ENCODE measurements at places on chromosomes 2 and 18. TPM values are rescaled to one million over a fixed set of nuclear protein-coding genes. Genes with fewer than 3 reads are reported as not detected.
A peak's percentile ranks its signal among the peaks of the same experiment; 100 is the strongest.

- DNase-seq = peak; percentile 86
Observed at GRCh38 chr2:88190808-88191721, 20.9 kb downstream of the THNSL2 start.

DNA sequence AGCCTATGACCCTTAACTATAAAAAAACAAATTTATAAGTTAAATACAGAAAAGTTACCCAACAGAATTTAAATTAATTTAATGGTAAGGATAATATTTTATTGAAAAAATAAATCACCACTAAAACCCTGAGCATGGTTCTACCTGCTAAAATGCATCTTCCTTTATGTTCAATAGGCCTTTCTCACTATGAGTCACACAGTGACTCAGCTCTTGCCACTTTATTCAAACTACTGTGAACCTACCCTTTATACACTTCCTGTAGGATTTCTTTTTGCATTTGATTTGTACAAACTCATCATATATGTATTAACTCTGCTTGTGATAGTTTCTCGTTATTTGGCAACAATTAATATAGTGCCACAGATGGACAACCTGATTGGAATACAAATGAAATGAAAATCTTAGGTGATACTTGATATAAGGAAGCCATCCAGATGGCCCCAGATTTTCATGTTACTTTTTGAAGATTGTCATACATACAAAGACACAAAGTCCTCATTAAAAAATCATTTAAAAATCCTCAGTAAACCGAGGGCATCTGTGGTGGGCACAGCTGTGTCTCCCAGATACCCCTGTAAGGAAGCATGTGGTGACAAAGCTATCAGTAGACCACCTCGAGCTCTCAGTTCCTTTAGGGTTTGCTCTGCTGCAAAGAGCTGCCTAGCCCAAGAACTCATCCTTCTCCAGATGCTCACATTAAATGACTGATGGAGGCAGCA lies 55.2 kb upstream of the COBLL1 start:
- no peak for DNase-seq

GRCh38 chr18:62412231-62412979 lies 87.3 kb downstream of the TNFRSF11A start:
- no peak for DNase-seq

- no peak for DNase-seq
Observed at GRCh38 chr2:97714950-97715652, 1.7 kb downstream of the ZAP70 start.

DNA sequence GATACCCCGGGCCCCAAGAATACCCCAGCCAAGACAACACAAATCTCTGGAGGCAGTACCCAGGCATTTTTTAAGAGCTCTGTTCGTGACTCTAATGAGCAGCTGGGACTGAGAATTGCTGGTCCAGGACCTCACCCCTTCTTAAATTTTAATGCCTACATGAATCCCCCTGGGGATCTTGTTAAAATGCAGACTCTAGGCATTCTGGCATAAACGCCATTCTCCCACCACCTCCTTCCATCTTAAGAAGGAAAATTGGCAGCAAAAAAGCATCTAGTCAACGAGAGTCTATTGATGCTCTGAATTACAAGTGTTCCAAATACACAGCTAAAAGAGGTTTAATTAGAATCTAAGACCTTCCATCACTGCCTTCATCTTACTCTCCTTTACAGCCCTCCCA lies 5.0 kb downstream of the CHST10 start:
- DNase-seq = no peak

GRCh38 chr2:101912545-101912944 lies 79.2 kb upstream of the IL1R2 start:
- no peak for DNase-seq

DNA sequence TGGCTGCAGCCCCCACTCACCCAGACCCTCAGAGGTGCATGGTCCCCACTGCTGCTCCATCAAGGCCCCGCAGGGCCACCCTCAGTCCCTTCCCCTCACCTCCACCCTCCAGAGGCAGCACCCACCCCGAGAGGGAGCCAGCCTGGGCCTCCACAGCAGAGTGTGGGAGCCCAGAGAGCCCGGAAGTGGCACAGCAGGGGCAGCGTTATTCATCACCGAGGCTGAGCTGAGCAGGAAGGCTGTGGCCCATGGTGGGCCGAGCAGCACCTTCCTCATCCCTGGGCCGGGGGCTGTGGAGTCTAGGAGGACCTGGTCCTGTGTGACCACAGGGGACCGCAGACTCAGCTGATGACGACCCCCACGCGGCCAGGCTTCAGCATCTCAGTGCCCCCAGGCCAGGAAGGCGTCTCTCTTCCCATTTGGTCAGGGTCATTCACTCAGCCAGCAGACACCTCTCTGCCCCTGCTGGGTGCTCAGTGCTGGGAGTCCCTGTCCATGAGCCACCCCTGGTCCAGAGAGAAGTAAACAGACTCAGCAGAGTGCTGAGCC lies 258.1 kb downstream of the ATAD2B start:
- no peak for DNase-seq

DNA sequence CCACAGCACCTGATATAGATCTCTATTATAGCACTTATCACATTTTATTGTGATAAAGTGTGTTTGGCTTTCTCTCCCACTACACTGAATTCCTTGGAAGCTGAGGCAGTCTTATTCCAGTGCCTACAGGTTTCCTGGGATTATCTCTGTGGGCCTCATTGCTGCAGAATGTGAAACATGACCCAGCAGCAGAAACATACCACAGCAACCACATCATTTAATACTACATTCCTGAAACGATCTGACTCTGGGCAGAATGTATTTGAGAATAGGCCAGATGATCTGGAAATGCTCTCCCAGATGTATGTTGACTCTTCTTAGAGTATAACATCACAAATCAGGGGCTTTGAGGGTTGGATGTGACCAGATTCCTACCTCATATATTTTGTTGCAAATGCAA lies 323.5 kb upstream of the TANK start:
- no peak for DNase-seq

- DNase-seq = no peak
Observed at GRCh38 chr2:177275743-177276055, 11.2 kb upstream of the NFE2L2 start.

GRCh38 chr18:78519394-78520062 lies 460.1 kb upstream of the SALL3 start:
- no peak for DNase-seq

DNA sequence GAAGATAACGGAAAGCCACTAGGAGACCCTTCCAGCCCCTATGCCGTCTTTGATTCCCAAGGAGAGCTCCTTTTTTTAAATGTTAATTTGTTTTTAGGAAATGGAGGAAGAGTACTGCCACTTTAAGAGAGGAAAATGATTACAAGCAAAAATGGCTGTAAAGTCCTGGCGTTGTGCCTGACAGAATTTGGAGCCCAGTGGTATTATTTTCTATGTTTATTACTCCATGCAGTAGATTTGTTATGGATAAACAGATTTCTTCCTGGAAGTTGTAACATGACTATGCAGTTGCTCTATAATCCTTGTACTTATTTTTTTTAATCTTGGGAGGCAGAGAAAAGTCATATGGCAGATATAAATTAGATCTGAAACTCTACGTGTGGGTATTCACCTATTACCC lies 141.3 kb downstream of the GBX2 start:
- no peak for DNase-seq

GRCh38 chr2:30871980-30872789 lies 64.9 kb upstream of the CAPN13 start:
- DNase-seq = peak; percentile 35

DNA sequence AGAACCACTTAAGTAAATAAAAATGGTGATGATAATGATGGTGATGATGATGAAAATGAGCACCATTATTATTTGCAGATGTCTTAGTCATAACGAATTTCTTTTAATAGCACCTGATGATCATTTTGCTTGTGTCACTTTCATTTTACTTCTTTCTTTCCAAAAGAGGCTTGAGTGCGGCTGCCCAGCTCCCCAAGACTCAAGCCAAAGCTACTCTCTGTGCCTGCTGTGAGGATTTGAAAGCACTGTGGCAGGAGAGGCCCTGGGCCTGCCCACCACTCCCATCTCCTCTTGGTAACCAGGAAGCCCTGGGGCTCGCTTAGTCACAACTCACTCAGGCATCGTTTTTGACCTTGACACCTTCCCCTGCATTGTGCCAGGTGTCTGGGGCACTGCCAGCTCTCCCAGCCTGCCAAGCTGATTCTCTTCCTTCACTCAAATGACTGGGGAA lies 41.2 kb downstream of the RPL37A start:
- no peak for DNase-seq

GRCh38 chr2:100940240-100940639 lies 61.8 kb upstream of the RPL31 start:
- DNase-seq = no peak

- DNase-seq = no peak
Observed at GRCh38 chr2:122816803-122817202, 1061.4 kb downstream of the TSN start.

- DNase-seq = peak; percentile 88
Observed at GRCh38 chr2:182649316-182649715, 66.7 kb upstream of the DNAJC10 start.

GRCh38 chr2:96148410-96149217 lies 3.4 kb upstream of the DUSP2 start:
- DNase-seq = peak; percentile 93

DNA sequence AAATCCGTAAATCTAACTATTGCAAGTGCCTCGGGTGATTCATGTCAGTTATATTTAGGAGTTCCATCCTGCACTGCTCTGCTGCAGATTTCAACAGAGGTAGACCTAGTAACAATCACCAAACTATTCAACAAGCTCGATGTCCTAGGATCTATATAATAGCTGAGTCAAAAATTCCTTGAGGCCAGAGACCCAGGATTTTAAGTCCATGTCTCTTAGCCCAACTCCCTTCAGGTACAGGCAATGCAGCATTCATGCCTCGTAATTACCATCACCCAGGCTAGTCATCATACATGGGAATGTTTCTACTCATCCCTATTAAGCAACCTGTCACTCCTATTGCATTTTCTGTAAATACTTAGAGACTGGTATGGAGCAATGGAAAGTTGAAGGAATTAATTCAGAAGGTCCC lies 729 bp downstream of the TM4SF20 start:
- DNase-seq = no peak

DNA sequence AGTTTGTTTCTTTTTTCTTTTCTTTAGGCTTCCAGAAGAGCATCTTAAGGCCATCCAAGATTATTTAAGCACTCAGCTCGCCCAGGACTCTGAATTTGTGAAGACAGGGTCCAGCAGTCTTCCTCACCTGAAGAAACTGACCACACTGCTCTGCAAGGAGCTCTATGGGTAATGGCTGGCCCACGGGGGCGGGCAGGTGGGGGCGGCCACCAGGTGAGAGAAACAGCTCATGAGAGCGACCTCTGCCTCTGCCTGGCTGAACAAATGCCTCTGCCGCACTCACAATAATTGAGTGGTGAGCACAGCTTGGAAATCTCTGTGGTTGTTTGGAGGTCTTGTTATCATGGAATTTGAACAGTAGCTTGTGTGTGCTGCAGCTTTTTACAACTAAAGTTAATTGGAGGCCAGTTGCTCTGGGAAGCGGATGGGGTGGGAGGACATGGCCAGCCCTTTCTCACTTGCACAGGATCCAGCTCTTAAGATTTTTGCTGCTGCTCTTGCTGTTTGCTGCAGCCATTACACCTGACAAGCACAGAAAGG lies 70.4 kb downstream of the INPP5D start:
- no peak for DNase-seq

DNA sequence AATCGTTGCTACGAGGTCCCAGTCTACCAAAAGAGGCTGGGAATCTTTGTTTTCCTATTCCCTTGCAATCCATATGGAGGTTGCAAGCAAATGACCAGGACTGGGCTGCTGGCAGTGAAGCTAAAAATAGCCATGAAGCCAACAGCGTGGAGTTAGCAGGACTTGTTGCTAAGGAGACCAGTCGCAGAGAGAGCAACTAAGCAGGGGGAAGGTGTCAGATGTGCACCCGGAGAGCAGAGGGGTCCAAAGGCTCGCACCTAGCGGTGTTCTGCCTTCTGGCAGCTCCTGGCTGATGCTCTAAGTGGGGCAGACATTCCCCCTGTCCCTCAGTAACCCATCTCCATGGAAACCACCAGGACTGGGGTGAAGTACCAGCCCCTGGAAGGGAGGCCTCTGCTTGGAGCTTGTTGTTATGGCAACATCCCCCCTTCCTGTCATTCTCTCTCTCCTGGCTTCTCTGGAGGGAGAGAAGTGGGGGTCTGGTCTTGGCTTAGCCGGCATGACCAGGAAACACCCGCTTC lies 84.6 kb downstream of the DNMT3A start:
- DNase-seq = peak; percentile 58

DNA sequence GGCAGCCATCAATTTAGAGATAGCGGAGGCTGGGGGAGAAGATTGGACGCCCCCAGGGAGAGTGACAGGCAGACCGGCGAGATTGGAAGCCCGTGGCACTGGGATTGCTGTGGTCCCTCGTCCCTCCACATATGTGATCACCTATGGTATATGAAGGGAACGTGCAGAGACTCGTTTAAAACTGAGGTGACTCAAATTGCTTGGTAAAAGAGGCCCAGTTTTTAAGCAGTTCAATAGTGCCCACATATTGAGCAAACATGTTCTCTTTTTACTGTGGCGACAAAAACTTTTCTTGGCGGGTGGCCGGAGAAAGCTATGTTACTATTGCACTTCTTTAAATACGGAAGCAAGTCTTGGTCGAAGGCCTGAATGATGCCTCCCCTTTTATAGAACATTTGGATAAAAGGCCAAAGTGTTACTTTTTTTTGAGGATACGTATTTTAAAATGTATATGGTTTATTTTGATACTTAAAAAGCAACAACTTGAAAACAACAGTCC lies 9.1 kb downstream of the B3GNT2 start:
- DNase-seq = no peak

GRCh38 chr2:20130821-20131645 lies 79.6 kb upstream of the LAPTM4A start:
- no peak for DNase-seq

DNA sequence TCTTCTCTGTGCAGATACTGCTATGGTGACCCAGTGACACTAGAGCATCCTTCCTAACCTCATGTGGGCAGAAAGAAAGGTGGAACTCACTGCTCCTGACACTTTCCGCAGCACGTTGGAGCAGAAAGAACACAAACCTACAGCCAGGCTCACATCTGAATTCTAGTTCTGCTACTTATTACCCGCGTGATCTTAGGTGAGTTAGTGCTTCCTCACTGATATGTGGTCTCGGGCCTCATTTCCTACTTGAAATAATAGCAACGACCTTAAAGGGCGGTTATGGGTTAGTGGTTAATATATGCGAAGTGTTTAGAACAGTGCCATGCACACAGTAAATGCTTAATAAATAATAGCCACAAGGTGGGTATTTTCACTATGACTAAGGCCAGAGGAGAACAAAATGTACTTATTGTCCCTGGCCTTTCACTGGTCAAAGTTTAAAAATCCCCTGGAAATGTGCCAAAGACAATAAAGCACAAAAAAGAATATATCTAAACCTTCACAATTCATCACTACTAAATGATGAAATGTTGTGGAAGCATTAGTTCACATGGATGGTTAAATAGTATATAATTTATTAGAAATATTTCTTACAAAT lies 66.6 kb downstream of the MYOM1 start:
- no peak for DNase-seq

GRCh38 chr2:67438337-67438736 lies 41.2 kb downstream of the ETAA1 start:
- no peak for DNase-seq

The SLC16A14 gene
- total RNA-seq = 4.0 TPM

The XDH gene
- 0.87 TPM for total RNA-seq

The LIPG gene
- total RNA-seq = 17.2 TPM

The WNT10A gene
- not detected for total RNA-seq

The SGPP2 gene
- not detected for total RNA-seq

The LDLRAD4 gene
- total RNA-seq = 1.9 TPM

The ASB18 gene
- total RNA-seq = not detected

The HTR2B gene
- not detected for total RNA-seq

The PLEKHH2 gene
- 6.7 TPM for total RNA-seq

The IL37 gene
- not detected for total RNA-seq

The PPP3R1 gene
- total RNA-seq = 52.7 TPM

The E2F6 gene
- total RNA-seq = 30.2 TPM

The SAG gene
- total RNA-seq = not detected

The TTN gene
- total RNA-seq = 8.3 TPM
